Lower leg skin (tissue), 4 donors: ENCODE measurements at places on chromosomes 5 and 9. TPM values are rescaled to one million over a fixed set of nuclear protein-coding genes. Genes with fewer than 3 reads are reported as not detected.
A peak's percentile ranks its signal among the peaks of the same experiment; 100 is the strongest.

GRCh38 chr5:98742396-98743073 lies 30.9 kb upstream of the RGMB start:
- no peak for DNase-seq

IFNA7 gene
- total RNA-seq = not detected

ARL14EPL gene
- not detected for total RNA-seq

DNA sequence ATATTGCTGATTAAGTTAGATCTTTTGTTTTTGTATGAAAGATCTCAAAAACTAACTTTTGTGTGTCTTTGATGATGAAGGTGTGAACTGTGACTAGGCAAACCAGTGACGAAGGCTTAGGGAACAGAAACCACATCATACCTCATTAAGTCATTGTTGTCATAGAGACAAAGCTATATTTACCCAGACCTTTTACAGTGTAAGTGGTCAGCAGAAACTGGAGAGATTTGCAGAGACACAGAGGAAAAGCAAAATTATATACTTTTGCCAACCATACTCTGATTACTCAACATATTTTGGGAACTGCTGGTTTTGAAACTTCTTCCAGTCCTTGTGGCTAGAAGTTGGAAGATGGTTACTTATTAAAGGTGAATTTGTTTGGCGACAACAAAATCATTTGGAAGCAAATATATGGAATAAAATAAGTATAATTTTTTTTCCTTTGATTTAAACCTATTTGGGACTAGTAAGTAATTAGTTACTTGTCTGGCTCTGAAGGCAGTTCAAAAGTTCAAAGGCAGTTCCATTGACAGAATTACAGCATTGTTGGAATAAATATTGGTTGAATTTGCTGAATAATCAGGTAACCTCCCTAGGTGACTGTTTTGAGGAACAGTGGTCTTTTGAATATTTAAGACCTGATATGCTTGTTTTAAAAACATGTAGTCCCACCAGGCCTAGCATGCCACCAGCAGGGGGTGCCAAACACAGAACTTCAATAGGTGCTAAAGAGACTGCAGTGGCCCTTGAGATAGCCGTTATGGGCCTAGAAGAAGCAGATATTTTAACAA lies 103.8 kb downstream of the RPS23 start:
- DNase-seq = peak; percentile 34

SVEP1 gene
- total RNA-seq = 11.1 TPM

GRCh38 chr5:151024440-151025249 lies 4.3 kb downstream of the GPX3 start:
- DNase-seq = no peak

GRCh38 chr5:72137826-72138409 lies 30.6 kb downstream of the MAP1B start:
- DNase-seq = no peak
